ENCODE measurements at places on chromosomes 5 and 9.
A peak's percentile ranks its signal among the peaks of the same experiment; 100 is the strongest.

GRCh38 chr5:115296124-115297022 is at the start of gene CCDC112:
Gene CCDC112, minus strand, starts transcription at chr5:115296654. Its CDS starts 111 bp downstream, at chr5:115296543.
- peak; percentile 82 for DNase-seq

- DNase-seq, result no peak
Measured at GRCh38 chr5:107363768-107364167, 307.0 kb downstream of the EFNA5 start.

DNA sequence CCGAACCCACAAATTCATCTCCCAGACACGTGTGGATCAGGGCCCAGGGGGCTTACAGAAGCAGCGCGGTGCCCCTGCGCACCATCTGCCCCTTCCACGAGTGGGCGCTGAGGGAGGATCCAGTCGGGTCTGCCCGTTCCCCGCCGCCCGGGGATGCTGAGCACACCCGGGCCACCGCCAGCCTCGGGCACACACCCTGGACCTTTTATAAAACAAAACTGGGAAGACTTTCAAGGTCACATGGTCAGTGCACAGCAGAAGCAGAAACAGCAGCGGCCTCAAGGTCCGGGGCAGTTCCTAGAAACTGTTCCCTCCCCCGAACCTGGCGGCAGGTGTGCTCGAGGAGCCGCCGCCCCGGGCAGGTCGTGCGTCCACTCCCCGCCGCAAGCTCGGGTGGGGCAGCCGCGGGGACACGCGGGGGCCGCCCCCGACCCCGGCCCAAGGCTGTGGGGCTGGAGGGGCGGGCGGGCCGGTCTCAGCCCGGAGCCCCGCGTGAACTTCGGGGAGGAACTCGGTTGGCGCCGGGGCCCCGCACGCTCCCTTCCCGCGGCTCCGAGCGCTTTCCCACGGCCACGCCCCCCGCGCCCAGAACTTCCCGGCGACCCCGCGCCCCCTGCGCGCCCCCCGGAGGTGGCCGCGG is 633 bp upstream of the PPP1R26 start:
- DNase-seq, result peak; percentile 28

GRCh38 chr5:43802119-43802518 is 199.1 kb downstream of the NNT start:
- no peak for DNase-seq

DNA sequence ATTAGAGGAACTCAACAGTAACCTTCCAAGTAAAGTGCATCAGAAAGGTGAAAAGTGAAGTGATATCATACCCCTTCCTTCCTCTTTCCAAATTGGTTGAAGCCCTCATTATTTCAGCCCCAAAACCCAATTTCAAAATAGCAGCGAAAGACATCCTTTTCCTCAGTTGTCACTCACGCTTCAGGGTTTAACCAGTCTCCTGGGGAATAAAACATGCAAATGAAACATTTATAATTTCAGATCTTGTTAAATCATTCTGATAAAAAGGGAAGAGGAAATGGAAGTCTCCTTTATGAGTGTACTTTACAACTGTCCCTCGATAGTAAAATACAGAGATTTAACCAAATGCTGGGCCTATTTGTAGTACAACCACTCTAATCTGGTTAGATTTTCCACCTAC is 22.5 kb downstream of the TRPM6 start:
- DNase-seq, result no peak

- no peak for DNase-seq
Measured at GRCh38 chr5:20028506-20028905, 40.5 kb upstream of the CDH18 start.

- peak; percentile 46 for DNase-seq
Measured at GRCh38 chr9:104682642-104683041, 11.7 kb upstream of the OR13D1 start.

GRCh38 chr9:126386776-126387175 is 60.1 kb downstream of the MVB12B start:
- no peak for DNase-seq

DNA sequence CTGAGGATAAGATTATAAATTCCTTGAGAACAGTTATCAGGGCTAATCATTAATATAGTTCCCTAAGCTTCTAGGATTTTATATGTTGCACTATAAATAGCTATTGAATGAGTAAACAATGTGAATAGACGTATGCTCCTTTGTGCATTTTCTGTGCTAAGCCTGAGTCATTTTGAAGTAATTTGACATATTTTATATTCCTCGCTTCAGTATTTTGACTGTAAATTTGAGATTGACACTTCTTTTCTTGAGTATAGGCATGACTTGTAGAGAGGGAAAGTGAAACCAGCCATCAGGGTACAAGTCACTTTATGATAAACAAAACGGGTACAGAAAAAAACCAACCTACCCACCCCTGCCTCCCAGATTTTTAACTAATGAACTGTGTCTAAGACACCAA is 367.7 kb upstream of the PRR16 start:
- DNase-seq, result no peak

DNA sequence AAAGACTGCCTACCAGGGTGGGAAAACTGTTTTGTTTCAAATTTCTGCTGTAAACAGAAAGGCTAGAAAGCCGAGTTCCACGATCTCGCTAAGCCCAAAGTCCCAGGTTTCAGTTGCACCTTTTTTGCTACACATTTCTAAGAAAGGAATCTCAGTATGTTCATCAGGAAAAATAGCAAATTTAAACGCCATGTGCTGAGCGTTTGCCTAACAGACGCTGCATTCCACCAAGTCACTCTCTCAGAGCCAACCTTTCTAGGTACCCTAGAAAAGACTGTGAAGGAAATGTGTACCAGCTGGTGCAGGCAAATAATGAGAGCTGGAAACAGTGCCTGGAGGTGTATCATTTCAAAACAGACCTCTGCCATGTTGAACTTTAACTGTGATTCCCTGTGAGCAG is 71.8 kb downstream of the FRMD3 start:
- DNase-seq, result peak; percentile 27

- DNase-seq, result no peak
Measured at GRCh38 chr9:136095070-136096058, at the start of gene NACC2. Gene NACC2, minus strand, starts transcription at chr9:136095289. Its CDS starts 44,768 bp downstream, at chr9:136050521.

GRCh38 chr9:79945016-79945415 is 373.3 kb downstream of the TLE4 start:
- peak; percentile 2 for DNase-seq

DNA sequence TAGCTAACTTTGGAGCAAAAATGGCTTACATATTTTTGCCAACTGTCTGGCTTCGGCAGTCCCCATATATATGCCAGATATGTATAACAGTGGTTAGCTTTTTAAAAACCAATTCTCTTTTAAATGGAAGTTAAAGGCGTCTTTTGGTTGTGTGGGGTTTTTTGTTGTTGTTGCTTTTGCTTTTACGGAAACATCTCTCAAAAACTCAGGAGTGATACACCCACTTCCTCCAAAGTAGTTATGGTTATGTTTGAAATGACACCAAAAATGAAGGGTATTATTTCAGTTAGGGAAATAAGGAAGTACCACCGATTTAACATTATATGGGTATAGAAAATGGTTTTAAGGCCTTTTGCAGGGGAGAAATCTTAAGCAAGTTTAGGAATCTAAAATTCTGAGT is 2.3 kb downstream of the CNOT8 start:
- DNase-seq, result no peak

DNA sequence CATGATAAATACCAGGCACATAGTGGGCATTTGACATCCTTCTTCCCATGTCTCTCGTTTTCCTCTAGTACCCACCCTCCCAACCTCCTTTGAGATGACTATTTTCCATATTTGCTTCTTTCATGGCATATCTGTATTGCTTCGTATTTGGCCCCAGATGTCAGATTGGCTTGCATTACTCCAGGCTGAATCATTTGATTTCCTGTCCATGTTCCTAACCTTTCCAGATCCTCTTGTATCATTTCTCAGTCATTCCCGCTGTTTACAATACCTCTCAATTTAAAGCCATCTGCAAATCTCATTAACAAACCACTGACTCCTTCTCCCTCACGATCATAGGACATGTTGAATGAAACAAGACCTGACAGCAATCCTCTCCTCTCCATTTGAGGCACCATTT is 19.9 kb downstream of the MTX3 start:
- no peak for DNase-seq

- peak; percentile 21 for DNase-seq
Measured at GRCh38 chr5:142697356-142698255, 11.7 kb upstream of the FGF1 start.

GRCh38 chr9:6759185-6759977 is 1.6 kb downstream of the KDM4C start:
- no peak for DNase-seq

GRCh38 chr5:65480306-65480865 is 1.3 kb downstream of the ADAMTS6 start:
- DNase-seq, result peak; percentile 18

GRCh38 chr5:22787807-22788206 is 65.3 kb downstream of the CDH12 start:
- DNase-seq, result no peak

DNA sequence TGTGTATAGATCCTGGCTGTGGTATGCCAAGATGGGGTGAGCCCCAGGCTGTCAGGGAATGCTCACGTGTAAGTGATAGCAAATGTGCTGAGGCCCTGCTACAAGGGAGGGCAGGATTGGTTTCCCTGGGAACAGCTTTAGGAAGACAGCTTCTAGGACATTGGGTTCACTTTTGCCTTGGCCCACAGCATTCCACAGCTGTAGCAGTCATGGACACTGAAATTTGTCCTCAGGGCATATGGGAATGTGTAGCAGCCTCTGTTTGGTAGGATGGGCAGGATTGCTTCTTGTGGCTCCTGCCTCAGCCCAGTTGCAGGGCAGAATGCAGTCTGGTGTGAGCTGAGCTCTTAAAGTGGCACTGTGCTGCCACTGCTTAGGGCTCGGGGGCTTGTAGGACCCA is 1061.7 kb upstream of the WWC1 start:
- no peak for DNase-seq

DNA sequence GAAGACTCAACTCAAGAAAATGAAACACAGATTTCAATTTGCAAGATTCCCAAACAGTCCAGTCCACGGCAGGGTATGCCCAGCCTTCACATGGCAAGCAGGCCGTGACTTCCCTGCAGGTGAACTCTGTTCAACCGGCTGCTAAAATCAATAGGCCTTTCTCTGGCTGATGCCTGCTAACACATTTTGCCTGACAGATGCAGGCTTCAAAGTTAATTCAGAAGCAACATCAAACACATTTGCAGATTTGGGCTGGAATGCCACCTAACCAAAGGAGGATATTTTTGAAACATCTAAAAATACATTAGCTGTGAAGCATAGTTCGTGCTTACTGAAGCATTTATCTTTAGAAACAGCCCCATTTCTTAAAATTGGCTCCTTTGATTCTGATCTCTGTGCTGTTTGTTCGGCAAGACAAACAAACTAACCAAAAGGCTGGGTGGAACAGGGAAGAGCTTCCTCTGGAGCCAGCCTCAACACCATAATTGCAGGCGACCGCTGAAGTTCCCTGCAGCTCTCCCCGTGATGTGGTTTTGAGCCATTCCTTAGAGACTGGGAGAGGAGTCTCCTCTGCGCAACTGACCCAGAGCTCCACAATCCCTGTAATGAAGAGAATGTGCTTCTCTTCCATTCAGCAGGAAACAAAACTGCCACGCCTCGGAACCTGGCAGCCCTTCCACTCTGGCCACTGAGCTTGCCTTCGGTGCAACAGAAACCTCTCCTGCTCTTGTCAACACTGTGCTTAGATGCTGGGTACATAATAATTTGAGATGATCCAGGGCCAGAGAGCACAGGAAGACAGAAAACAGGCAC is 126.5 kb downstream of the MYO10 start:
- no peak for DNase-seq

DNA sequence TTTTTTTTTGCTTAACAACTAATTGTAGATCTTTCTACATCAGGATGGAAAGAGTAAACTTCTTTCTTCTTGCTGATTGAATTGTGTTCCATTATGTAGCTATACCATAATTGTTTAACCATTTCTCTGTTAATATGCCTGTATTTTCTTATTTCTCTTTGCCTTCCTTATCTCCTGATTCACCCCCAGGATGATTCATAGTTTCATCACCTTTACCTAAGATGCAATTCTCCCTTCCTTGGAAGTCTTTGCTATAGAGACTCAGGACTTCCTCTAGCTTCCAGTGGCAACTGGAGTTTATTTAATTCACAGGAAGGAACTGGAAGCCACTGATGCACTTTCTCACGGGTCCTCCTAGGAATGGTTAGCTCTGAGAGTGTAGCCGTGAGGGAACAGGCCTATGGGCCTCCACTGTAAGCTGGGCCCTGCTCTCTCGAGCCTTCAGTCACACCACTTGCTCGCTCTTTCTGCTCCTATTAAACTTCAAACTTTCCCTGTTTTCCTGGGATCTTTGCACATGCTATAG is 83.1 kb downstream of the FGF1 start:
- no peak for DNase-seq

GRCh38 chr5:15502208-15502607 is 2.2 kb downstream of the FBXL7 start:
- DNase-seq, result no peak

DNA sequence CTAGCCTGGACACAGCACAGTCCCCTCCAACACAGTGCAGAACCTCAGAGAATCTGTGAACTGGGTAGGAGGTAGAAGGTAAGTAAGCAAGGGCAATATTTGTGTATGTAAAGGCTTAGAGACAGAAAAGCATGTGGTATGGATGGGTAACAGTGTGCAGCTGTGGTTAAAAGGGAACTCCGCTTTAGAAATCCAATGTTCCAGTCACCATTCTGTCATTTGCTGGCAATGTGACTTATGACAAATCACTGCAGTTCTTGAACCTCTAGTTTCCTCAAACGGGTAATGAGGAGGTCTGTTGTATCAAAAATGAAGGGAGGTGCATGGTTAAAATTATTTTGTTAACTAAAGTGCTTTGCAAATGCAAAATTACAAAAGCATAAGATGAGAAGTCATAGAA is 125.5 kb upstream of the IFNE start:
- no peak for DNase-seq

DNA sequence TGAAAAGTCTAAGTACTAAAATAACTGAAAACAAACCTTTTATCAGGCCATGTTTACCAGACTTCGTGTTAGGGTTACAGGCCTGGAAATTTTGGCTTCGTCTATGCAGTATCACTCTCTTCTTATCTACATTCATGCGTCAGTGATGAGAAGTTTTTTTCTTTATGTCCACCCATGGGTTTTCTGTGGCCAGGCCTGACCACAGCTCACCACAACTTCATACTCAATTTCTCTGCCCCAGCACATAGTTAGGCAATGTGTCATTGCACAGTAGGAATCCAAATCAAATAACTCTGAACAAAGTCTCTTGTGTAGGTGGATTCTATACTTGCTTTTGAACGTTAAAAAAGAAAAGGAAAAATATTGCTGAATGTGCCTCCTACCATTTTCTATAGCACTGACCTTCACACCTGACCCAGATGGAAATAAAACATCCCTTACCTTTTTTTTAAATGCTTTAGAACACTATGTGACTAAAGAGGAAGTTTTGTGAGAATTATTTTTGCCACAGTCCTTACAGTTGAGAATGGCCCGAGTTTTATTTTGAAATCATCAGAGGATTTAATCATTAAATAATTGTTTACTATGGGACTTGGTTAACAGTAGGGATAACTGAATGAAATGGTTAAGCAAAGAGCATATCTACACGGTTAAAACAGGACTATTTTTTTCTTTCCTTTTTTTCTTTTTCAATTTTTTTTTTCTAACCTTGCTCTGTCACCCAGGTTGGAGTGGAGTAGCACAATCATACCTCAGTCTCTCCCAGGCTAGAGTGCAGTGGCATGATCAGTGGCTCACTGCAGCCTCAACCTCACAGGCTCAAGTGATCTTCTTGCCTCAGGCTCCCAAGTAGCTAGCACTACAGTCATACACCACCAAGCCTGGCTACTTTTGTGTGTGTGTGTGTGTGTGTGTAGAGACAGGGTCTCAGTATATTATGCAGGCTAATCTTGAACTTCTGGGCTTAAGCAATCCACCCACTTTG is 1247.0 kb upstream of the ACO1 start:
- no peak for DNase-seq
